ENCODE measurements at places on chromosomes 5 and 9. TPM values are rescaled to one million over a fixed set of nuclear protein-coding genes. Genes with fewer than 3 reads are reported as not detected.

KDM4C gene
- 106 TPM for total RNA-seq

ZBTB26 gene
- 7.1 TPM for total RNA-seq

- peak; percentile 49 for DNase-seq
Observed at GRCh38 chr5:167378894-167379723, 912.3 kb upstream of the WWC1 start.

DNA sequence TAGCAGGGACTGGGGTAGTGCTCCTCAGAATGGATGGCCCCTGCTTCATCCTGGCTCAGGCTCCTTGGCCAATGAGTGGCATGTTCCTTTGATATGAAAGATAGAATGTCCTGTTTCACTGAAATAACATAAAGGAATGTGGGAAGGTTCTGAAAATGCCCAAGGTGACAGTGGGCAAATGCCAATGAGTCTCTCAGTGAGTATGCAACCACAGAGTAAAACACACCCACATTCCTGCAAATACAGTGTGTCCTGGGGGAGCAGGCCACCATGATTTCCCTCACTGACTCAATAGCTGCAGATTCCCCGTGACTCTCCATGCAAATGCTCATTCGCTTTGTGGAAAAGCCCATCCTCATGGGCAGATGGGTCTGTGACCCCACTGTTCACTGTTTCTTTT lies 36.4 kb downstream of the ZNF366 start:
- no peak for DNase-seq

- DNase-seq, result peak; percentile 18
Observed at GRCh38 chr9:134918646-134919045, 934 bp upstream of the FCN1 start.

DNA sequence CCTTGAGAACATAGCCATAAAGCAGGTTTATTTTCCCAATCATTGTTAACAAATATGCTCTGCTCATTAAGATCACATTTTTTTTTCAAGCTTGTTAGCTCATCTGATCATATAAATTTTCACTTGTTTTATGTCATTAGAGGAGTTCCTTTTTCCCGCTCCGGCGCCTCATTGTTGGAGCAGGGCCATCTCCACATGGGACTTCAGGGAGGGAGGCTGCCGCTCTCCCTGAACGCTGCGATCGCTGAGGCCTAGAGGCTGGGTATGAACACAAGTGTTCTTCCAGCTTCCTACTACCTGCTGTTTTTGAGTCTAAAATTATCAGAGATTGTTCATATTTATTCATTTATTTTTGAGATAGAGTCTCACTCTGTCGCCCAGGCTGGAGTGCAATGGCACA lies 246.9 kb downstream of the MPDZ start:
- DNase-seq, result no peak

GRCh38 chr5:127962491-127962890 lies 121.1 kb upstream of the SLC12A2 start:
- DNase-seq, result no peak

DNA sequence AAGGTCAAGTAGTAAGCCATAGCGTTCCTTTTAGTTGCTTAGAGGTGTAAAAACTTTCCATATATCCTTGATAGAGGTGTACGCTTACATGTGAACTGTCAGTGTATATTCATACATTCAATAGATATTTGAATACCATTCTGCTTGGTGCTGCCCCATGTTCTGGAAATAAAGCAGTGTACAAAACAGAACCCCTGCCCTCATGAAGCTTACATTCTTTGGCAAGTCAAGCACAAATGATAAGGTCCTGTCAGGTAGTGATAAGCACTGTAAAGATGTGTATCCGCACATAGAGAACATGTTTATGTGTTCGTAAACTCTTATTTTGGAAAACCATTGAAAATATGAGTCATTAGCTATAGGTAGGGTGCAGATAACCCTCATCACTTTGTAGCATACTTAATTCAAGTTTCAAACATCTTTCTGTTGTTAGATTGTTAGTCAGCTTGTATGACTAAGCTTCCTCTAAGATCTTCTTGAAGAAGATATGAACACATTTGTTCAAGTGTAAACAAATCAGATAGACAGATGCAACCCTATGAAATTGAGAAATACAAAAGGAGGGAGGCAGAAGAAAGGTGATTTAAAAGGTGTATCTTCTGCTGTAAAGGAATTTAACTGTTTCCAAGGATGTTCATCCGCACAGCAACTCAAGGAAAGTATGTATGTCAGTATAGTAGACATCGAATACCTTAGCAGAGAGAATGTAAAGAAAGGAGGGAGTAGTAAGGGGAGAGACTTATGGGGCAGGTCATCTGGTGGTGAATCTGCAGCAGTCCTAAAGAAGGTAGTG lies 1.6 kb downstream of the GTF3C4 start:
- DNase-seq, result no peak

PPP3R2 gene
- total RNA-seq, result not detected

ADGRD2 gene
- not detected for total RNA-seq

RUSC2 gene
- total RNA-seq, result 5.5 TPM

RANBP3L gene
- total RNA-seq, result not detected

DNA sequence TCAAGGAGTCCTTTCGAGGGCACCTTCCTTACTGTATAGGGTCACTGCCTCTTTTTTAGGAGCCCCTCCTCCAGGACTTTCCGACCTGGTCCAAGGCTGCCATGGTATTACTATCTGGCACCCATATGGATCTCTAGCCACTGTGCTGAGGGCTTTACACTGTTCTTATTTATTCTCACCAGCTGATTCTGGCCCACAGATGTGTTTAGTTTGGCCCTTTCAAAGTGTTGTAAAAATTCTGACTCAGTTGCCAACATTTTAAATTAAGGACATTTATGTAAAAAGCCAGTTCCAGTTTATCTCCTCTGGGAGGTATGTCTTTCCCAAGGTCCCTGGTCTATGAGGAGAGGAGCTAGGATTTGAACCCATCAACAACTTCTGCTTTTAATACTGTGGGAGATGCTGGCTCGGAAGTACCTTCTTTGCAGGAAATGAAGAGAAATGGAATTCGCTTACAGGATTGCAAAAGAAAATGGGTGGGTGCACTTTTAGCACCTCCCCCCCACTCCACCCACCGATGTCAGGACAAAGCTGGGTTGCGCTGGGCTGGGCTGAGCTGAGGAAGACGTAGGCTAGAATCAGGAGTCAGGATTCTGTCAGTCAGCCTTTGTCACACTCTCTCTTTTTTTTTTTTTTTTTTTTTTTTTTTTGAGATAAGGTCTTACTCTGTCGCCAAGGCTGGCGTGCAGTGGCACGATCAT lies 7.8 kb downstream of the JADE2 start:
- DNase-seq, result no peak

ARL14EPL gene
- not detected for total RNA-seq

GRCh38 chr9:137075275-137075775 lies 2.0 kb upstream of the UAP1L1 start:
- DNase-seq, result no peak

PCA3 gene
- total RNA-seq, result not detected

PCDHA9 gene
- not detected for total RNA-seq

GRCh38 chr5:16600946-16601345 lies 15.9 kb downstream of the RETREG1 start:
- DNase-seq, result no peak

SHB gene
- total RNA-seq, result 29.8 TPM

DNA sequence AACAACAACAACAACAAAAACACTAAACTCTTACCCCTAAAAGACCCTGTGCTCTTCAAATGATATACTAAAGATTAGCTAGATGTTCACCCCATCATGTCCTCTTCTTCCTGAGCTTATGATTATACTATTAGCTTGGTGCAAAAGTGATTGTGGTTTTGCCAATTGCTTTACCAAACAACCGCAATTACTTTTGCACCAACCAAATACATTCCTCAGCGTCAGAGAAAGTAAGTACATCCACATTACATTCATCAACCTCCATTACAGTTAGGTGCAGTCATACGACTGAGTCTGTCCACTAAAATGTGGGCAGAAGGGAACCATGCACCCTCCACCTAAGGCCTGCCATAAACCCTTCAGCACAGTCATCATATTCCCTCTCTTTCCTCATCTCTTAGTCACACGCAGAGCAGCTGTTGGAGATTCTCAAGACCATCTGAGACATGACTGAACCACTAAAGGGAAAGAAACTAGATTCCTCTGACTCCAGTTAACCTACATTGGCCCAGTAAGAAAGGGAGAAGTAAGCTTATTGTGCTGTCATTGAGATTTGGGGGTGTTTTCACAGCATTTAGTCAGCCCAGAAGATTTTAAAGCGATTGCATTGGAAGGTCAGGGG lies 181.6 kb upstream of the TLE4 start:
- no peak for DNase-seq

- DNase-seq, result no peak
Observed at GRCh38 chr5:77359231-77359630, 132.9 kb downstream of the WDR41 start.

- no peak for DNase-seq
Observed at GRCh38 chr9:32264170-32264864, 120.1 kb upstream of the ACO1 start.

- DNase-seq, result peak; percentile 67
Observed at GRCh38 chr5:149852641-149853330, 91.8 kb downstream of the PDE6A start.

DNA sequence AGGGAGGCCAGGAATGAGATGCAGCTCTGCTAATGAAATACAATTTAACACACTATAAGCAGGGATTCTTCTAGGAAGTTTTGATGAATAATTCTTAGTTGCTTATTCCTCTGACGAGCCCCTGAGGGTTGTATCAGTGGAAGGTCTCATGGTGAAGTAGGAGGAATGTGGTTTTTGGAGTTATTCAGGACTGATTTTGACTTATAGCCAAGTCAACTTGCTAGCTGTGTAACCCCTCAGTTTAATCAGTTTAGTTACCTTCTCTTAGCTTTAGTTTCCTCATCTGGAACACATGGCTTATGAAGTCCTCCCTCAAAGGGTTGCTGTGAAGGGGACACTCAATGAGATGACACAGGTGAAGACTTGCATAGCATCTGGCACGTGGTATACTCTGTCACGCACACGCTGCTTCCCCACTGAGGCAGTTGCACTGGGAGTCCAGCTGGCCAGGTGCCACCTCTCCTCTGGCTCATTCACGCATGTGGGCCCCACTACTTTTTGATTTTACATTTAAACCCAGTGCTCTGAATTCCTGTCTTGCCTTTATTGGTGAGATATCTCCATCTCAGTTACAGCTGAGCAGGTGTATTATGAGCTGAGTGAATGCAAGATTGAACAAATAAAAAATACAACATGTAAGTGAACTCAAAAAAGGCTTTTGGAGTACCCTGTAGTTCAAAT lies 415.0 kb downstream of the ARHGEF28 start:
- DNase-seq, result no peak

- DNase-seq, result no peak
Observed at GRCh38 chr9:28024676-28025075, 451.4 kb upstream of the C9orf72 start.

HEMGN gene
- not detected for total RNA-seq

DNA sequence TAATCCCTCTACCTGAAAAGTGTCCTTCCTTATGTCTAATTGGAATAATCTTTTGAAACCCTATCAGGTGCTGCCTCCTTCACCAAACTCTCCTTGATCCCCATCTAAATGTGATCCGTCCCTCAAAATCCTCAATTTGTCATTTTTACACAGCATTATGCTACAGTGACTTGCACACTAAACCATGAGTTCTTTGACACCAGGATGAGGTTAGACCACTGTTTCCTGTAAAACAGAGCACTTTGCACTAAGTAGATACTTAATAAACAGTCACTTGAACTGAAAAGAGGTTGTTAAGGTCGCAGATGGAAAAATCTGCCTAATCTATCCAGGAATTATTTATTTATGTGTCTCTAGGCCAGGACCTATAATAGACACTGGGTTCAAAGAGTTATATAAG lies 44.2 kb upstream of the TLX3 start:
- no peak for DNase-seq

GRCh38 chr9:134682026-134682425 lies 40.4 kb downstream of the COL5A1 start:
- no peak for DNase-seq

GRCh38 chr5:170875811-170876210 lies 14.0 kb downstream of the RANBP17 start:
- no peak for DNase-seq

GRCh38 chr5:92559781-92560180 lies 1021.2 kb downstream of the NR2F1-AS1 start:
- no peak for DNase-seq

CATSPER3 gene
- 2.4 TPM for total RNA-seq

GRCh38 chr5:61659221-61659696 lies 327.2 kb downstream of the ZSWIM6 start:
- DNase-seq, result no peak

DNA sequence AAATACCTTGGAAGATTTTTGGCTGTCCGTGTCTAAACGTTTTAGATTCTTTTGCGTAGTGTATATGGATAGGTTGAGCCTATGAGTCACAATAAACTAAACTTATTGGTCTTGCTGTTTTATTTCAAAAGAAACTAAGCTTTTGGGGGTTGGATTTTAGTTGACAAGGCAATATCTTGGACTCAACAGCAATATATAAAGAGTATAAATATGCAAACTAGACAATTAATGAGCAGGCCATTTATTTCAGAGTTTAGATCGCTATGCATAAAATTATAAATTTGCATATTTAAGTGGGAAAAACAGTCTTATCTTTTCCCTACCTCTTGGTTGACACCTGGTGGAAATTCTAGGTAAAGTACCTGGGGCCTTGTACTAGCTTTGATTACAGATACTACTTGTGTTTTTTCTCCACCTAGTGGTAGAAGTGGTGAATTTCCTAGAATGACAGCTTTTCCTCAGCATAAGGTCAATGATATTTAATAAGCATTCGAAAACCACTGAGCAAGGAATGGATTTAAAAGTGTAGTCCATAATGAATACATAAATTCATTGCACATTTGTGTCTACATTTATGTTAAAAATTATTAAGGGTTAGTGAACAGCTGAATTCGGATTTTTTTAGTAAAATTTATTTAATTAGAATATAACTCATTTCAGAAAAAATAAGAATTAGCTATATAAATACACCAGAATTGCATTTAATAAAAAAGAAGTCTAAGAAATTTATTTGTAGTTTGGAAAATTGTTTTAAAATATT lies 1.7 kb upstream of the ARRDC3 start:
- DNase-seq, result peak; percentile 70

- no peak for DNase-seq
Observed at GRCh38 chr5:152086668-152087067, 162.0 kb upstream of the GLRA1 start.

RGS3 gene
- 55.3 TPM for total RNA-seq
